Stimulated activated CD8-positive, alpha-beta memory T cell treated with anti-CD3 and anti-CD28 coated beads, Interleukin-4, amount 100 ng/mL, for 1 hour (primary cell): ENCODE measurements at places on chromosomes 5 and 9.

DNA sequence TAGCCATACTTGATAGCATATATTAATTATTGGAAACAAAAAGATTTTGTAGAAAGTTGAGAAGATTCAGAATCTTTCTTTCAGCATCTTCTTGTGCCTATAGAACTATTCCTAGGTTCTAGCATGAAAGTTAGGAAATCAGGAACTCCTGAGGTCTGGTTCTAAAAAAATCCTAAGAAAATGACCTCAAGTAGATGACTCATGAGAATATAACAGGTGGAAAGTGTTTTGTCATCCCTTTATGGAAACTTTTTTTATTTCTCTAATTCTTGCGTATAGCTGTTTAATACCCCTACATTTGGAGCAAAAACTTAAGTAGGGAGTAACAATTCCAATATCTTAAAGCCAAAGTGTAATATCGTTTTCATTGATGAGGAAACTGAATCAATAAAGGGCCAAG, 574.1 kb downstream of the NR2F1-AS1 start:
- no peak for DNase-seq

- DNase-seq, result no peak
Observed at GRCh38 chr5:107526270-107526937, 144.3 kb downstream of the EFNA5 start.

DNA sequence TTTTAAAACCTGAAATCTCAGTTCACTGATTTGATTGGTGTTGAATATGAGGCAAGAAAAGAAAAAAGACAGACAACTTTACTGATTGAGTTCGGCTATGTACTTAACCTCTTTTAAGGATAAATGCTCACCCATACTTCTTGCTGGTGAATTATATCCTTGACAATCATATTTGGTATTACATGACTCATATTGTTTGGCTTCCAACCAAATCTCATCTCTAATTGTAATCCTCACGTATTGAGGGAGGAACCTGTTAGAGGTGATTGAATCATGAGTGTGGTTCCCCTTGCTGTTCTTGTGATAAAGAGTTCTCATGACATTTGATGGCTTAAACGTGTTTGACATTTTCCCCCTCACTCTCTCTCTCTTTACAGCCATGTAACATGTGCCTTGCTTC, 255.6 kb upstream of the IZUMO3 start:
- DNase-seq, result no peak

DNA sequence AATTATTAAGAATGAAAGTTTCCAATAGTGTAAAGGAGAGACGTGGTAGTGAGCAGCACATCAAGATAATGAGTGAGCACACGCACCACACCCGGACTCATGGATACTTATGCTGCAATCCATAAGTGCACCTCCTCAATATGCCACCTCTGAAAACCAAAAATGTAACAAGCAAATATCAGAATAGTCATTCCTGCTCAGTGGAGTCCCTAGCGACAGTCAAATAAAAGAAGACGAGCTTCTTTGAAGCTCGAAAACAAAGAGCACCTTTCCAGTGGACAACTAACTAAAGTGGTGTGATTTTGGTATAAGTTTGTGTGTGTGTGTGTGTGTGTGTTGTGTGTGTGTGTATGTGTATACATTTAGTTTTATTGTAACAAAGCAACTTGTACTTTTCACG, 241.3 kb downstream of the DEPDC1B start:
- no peak for DNase-seq

GRCh38 chr5:80644900-80645299, 9.6 kb upstream of the MSH3 start:
- DNase-seq, result no peak

GRCh38 chr5:90767710-90768109, 209.1 kb downstream of the ADGRV1 start:
- DNase-seq, result no peak
